ENCODE measurements at places on chromosomes 11 and 22.

DNA sequence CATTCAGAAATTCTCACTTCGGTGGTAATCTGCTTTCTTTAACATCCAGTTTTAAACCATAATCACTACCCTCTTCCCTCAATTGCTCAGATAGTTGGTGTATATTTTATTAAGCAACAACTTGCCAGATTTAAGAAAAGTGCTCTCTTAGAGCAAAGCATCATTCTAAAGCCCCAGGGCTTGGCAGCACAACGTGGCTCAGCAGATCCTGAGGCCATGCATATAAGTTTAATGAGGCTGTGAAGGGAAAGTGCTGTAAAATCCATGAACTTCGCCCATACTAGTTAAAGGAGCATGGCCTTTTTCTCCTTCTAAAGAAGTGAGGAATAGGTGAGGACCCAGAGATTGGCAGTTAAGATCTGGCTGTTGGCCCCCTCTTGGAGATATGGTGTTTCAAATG is 482.3 kb upstream of the CCDC90B start:
- no peak for DNase-seq

- DNase-seq: no peak
These were observed 15.1 kb downstream of the IFT27 start for GRCh38 chr22:36760786-36761185.

DNA sequence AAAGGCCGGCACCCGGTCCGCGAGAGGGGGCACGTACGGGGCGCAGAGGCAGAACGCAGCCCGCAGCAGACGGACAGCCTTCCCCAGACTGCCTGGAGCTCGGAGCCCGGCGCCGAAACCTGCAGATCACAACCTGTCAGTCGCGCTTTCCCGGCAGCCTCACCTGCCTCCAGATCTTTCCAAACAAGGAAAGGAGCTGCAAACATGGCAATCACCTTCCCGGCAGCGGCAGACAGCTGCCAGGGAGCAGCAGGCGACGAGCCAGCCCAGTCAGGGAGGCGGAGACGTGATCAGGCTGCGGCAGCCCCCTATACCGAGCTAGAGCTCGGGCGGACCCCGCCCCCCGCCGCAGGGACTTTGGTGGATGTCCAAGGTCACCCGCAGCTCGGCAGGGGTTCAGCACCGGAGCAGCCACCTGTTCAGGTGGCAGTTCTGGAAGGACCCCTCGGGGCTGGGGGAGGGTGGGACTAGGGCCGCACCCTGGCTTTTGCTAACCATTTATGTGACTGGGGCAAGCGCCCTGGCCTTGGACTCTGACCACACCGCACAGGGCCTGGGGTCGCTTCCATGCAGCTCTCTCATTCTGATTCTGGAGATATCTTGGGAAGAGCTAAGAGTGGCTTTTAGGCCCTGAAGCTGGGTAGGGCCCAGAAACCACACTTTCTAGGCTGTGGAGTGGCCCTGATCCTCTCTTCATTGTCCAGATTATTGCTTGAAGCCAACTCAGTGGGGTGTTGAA is 143.8 kb downstream of the NECTIN1 start:
- DNase-seq: no peak

- DNase-seq: no peak
These were observed 100.6 kb downstream of the MORC2 start for GRCh38 chr22:30867746-30868662.

DNA sequence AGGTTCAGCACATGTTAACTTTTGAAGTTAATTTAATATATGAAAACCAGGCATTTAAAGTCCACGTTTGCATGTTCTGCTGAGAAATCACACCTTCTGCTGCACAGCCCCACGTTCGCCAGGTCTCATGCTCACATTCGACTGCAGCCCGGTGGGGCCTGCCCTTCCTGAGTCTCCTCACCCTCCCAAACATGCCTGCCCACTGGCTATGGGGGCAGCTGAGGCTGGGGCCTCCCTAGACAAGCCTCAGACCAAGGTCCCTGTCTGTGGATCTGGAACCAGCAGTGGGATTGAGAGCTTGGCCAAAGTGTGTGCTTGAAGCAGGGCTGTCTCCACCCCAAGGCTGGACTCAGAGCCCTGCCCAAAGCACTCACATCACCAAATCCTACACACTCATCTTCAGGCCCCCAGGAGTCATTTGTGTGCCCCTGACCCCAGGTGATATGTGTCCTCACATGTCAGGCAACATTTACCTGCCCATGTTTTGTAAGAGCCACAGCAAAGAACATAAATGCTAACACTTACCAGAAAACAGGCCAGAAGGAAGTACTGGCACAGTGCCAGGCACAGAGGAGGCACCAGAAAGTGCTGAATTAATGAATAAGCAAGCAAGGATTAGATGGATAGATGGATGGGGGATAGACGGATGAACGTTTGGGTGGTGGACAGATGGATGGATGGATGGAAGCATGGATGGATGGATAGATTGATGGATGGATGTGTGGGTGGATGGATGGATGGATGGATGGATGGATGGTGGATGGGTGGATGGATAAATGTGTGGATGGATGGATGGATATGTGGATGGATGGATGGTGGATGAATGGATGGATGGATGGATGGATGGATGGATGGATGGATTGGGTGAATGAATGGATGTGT is 9.4 kb upstream of the FADD start:
- DNase-seq: no peak

- DNase-seq: no peak
These were observed 104.3 kb downstream of the KCNQ1 start for GRCh38 chr11:2549080-2549479.
